Urinary bladder (tissue), 4 donors: ENCODE measurements at places on chromosomes 3 and 15. TPM values are rescaled to one million over a fixed set of nuclear protein-coding genes. Genes with fewer than 3 reads are reported as not detected.

DNA sequence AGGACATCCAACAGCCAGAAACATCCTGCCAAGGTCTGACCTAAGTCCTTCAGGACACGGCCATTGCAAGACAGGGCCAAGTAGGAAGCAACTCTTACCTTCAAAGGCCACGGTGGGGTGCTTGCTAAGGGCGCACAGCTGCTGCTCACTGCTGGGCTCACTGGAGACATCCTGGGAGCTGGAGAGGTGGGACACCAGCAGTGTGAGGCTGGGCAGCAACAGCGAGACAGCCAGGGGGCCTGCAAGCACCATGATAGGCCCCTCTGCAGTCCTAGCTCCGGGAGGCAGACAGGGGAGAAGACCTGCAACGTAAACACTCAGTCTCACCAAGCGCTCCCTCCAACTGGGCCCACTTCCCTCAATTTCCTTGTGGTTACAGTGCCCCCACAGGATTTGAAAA is 79.2 kb downstream of the SEMA5B start:
- DNase-seq, result no peak

- DNase-seq, result no peak
Measured at GRCh38 chr3:156334841-156335545, 214.6 kb downstream of the KCNAB1 start.

GRCh38 chr15:73034221-73034620 is 18.0 kb upstream of the NEO1 start:
- no peak for DNase-seq

GRCh38 chr3:10438902-10439610 is 66.3 kb downstream of the ATP2B2 start:
- DNase-seq, result no peak

DNA sequence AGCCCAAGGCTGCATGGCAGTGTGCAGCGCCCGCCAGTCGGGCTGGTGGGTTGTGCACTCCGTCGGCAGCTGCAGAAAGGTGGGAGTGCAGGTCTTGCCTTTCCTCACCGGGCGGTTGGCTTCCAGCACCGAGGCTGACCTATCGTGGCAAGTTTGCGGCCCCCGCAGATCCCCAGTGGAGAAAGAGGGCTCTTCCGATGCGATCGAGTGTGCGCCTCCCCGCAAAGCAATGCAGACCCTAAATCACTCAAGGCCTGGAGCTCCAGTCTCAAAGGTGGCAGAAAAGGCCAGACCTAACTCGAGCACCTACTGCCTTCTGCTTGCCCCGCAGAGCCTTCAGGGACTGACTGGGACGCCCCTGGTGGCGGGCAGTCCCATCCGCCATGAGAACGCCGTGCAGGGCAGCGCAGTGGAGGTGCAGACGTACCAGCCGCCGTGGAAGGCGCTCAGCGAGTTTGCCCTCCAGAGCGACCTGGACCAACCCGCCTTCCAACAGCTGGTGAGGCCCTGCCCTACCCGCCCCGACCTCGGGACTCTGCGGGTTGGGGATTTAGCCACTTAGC is 4.3 kb downstream of the ISL2 start:
- DNase-seq, result no peak

BNC1 gene
- total RNA-seq, result 0.37 TPM

ACSBG1 gene
- total RNA-seq, result 1.1 TPM

CYP11A1 gene
- 0.21 TPM for total RNA-seq

IDH2 gene
- 85.0 TPM for total RNA-seq

CIB2 gene
- 11.4 TPM for total RNA-seq

CHRFAM7A gene
- 3.6 TPM for total RNA-seq
